ENCODE measurements at places on chromosomes 6 and 20. TPM values are rescaled to one million over a fixed set of nuclear protein-coding genes. Genes with fewer than 3 reads are reported as not detected.

MUC22 gene
- not detected for total RNA-seq

PRSS16 gene
- total RNA-seq = not detected

XRN2 gene
- total RNA-seq = 48.3 TPM

NRSN2 gene
- total RNA-seq = 5.0 TPM

- DNase-seq = no peak
Observed at GRCh38 chr20:37405351-37405897, 59.5 kb downstream of the SRC start.

DNA sequence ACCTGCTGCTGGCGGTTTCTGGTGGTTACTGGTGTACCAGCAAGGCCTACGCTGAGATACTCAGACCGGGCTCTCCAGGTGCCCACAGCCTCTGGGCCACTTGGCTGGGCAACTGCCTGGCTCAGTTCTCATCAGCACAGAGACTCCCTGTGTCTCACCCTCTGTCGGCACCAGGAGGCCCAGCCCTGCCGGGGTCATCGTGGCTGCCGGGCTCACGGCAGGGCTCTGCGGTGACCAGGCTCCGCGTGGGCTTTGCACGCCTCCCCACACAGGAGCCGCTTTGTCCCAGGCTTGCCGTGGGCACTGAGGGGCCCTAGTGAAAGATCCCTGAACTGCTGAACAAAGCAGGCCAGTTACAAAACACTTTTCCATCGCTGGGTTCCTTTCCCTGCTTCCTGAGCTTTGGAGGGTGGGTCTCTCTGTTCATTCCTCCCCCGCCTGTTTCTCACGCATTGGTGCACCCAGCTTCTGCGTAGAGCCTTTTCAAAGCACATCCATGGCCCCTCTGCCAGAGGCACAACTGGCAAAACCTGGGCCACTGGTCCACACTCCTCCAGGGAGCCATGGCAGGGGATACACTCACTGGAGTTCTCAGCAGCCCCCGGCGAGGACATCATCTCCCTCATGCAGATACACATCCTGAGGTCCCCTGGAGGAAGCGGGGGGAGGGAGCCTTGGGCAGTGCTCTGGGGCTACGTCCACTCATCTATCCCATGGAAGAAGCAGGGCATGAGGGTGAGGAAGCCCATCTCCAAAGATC lies 117.0 kb downstream of the NFATC2 start:
- no peak for DNase-seq

GRCh38 chr6:36577301-36577700 lies 16.9 kb upstream of the SRSF3 start:
- DNase-seq = no peak

DNA sequence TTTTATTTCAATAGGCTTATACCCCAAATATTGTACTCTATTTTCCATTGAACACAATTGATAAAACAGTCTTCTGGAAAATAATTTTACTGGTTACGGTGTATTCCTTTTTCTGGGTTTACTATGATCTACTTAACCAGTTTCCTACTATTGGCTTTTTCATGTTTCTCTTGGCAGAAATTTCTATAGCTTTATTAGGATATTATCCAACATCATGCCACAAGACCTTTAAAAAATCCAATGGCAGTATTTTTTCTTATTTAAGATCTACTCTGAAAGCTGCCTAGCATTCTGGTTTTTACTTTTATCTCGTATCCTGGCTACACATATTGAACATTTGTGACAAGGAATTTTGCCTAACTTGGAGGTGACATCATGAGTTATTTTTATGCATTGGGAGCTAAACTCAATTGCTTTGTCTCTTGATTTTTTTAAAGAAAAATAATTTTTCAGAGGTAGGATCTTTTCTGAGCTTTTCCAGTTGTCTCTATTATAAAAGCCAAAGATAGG lies 45.5 kb downstream of the SLC9A8 start:
- DNase-seq = no peak

- no peak for DNase-seq
Observed at GRCh38 chr6:35611240-35611639, 77.5 kb downstream of the FKBP5 start.

DNA sequence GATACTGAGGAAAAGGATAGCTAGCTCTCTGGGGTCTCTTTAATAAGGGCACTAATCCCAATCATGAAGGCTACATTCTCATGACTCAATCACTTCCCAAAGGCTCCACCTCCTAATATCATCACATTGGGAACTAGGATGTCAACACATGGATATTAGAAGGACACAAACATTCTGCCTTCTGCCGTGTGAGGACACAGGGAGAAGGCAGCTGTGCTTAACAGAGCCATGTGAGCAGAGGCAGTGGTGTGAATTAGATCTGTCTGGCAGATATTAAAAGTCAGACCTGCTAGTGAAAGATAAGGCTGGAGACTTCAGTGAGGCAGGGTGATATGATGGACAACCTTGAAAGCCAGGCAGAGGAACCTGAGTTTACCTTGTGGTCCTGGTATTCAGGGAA lies 341.9 kb downstream of the ARHGAP18 start:
- DNase-seq = no peak

DNA sequence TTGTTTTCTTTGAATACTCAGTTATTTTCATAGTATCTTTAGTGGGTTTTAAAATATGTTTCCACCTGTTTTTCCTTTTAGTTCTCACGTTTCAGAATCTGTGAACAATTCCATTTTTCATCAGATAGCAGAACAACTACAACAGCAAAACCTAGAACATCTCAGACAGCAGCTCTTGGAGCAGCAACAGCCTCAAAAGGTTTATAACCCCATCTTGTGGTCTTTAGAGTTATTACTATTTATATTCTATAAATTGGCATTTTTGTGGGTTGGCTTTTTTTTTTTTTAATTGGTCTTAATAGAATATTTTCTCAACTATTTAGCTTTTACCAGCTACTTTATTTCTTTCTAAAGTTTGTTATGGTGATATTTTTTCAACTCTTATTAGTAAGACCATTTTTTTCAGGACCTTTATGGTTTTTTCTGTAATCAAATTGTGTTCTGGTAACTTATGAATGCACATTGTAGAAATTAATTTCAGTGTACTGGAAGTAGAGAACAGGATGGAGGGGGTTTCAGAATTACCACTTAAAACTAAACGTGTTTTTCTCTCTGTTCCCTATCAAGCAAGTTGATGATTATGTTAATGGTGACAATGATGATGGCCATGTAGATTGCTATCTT lies 72.2 kb downstream of the SCAF8 start:
- DNase-seq = no peak

DNA sequence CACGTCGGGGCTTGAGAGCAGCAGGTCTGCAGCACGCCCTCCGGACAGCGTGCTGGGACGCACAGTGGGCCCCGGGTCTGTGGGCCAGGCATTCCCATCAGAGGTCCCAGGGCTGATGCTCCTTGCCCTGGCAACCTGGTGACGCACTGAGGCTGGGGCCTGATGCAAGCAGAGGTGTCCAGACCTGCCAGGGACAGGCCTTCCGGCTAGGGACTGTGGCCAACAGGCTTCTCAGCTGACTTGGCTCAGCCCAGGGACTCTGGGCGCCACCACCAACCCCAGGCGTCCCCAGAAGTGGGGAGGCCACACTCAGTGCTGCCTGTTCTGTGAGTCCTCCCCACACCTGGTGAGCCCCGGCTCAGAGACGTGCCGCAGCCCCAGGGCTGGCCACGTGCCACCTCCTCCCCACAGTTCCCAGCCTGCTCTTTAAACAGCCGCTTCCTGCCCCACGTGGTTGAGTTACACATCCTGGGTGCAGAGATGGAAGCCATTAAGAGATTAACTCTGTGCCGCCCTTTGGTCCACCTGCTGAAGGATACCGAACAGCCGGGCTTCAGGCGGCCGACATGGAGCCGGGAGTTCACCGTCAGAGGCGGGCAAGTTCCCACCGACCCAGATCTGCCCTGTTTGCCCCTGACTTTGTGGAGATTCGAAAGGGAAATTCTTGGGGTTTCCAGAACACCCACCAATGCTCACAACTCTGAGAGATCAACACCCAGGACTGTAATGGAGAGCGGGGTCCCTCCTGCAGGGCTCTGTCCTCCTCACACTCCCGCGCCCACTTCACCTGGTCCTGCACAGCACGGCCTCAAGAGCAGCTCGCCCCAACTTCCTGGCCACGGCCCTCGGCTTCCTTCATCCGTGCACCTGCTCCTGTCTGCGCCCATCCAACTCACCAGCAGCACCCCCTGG lies 37.6 kb upstream of the ZBP1 start:
- DNase-seq = peak; percentile 45

GRCh38 chr6:53326372-53327016 lies 22.3 kb downstream of the ELOVL5 start:
- peak; percentile 24 for DNase-seq

DNA sequence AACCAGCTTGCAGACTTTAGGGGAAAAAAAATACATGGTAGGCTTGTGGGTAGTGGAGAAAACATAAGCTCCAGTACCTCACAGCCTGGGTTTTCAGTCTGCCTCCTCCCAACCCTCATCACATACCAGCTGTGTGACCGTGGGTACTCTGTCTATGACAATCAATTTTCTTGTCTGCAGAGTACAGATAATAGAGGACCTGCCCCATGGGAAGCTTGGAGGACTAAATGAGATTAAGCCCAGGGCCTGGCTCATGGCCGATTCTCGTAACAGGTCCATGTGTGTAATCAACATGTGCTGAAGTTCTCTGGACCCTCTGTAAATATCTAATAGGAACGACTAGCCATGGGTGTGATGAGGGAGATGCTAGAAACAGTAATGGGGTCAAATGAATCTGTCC lies 34.0 kb downstream of the NT5E start:
- DNase-seq = no peak

DNA sequence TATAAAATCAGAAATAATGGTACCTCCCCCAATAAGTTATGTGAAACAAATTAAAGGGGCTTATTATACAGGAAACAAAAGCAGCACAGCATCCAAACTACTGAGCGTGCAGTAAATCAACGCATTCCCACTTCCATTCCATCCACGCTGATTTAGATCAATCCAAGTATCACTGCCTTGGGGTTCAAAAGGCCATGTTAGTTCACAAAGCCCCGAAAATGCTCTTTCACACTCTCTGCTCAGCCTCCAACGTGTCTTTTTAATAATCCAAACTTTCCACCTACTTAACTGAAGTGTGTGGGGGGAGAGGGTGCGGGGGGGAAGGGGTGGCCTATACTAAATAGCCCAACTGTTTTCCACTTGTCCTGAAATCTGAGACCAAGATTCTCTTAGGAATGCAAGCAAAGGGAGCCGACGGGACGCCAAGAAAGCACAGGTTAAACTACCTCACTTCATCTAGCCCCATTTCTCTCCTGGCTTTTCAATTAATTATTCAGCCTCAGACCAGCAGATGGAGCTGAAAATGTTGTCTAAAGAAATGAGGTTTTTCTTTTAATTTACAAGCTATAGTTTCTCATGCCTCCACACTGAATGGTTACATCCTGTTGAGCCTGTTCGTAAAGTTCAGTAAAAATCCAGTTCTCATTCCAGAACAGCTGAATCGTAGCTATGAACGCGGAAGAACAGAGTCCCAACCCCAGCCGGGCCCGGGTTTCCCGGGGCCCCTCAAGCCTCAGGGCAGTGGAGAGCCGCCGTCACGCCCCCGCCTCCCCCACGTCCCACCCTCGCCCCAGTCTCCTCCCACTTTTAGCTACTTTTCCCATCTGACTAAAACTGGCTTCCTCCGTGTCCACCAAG lies 1.0 kb upstream of the NXT1 start:
- DNase-seq = no peak

GRCh38 chr20:13338999-13339411 lies 117.9 kb downstream of the ISM1 start:
- DNase-seq = no peak

GRCh38 chr6:55705451-55706440 lies 126.8 kb upstream of the HMGCLL1 start:
- no peak for DNase-seq

GRCh38 chr6:2807342-2808090 lies 34.1 kb downstream of the SERPINB1 start:
- no peak for DNase-seq

GRCh38 chr6:89371849-89372505 lies 19.5 kb upstream of the UBE2J1 start:
- DNase-seq = peak; percentile 88

DNA sequence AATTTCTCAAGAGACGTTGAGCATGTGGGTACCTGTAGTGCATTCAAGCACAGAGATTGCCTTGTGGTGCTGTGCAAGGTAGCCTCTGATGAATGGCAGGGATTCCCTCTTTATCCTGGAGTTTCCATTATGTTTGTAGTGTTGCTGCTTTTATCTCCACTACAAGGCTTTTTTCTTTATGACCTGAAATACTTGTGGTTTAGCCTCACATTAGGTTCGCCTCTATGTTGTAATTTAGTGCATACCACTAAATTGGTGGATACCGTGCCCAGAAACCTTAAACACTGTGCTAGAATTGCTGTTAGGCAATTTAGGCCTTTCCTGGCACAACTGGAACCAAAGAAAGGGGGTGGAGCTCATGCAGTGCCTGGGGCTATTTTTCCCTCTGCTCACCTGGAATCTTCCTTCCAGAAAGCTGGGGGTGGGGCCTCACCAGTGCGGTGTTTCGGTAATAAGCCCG lies 76.8 kb downstream of the NCOA7 start:
- no peak for DNase-seq

DNA sequence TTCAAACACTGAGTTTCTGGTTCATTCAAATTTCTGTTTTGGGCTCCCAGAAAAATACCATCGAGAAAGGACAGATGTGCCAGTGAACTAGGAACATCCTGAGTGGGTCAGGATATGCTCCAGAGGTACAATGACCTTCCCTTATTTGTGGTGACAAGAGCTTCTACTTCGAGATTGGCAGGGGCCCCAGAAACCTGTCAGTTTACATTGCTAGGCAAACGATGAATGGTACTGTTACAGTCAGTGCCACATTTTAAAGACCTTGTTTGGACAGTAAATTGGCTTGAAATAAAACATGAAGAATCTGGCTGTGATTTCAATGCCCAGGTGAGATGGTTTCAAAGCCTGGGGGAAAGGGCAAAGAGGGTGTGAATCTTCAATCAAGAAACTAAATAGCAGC lies 454.5 kb upstream of the ID4 start:
- DNase-seq = no peak
